ENCODE measurements at places on chromosomes 7 and 10.

- DNase-seq, result no peak
Observed at GRCh38 chr10:102712843-102713538, 1.2 kb downstream of the ARL3 start.

DNA sequence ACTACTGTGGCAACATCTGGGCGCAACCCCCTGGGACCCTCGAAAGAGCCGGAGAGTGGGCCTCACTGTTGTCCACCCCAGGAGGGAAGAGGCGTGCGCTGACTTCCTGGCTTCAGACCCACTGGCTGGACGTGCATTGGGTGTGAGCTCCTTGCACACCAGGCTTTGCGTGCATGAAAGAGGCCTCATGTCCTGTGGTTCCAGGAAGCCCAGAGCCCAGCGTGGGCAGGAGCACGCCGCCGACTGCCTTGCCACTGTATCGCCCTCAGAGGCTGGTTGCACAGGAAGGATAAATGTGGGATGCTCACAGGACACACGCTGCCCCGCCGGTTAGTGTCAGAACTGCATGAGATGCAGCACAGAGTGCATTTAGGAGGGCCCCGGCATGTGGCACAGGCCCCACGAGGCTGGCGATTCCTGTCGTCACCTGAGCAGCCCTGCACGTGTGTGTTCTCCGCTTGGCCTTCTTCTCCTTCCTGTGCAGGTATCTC, 8.5 kb upstream of the JAKMIP3 start:
- no peak for DNase-seq

DNA sequence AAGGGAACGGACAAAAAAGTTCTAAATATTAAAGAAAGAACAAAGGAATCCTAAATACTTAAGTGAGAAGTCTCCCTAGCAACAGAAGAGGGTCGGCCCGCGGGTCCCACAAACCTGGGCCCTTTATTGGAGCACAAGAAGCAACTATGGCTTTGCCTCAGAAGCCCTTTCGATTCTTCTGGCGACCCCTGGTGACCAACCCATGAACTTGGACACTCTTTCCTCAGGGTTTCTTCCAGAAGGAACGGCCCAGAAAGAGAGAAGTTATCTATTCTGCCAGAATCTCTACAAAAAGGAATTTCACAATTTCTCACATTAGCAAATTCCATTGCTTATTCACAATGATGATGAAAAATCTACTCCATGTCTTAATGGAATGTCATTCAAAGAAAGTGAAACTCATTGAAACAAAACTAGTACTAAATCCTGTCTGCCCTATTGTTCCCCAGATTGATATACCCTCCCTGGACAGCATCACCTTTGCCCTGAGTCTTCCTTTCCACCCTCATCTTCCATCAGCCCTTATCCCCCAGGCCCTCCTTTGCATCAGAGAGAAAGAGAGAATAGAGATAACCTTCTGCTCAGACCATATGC, 43.7 kb downstream of the CPVL start:
- peak; percentile 23 for DNase-seq

DNA sequence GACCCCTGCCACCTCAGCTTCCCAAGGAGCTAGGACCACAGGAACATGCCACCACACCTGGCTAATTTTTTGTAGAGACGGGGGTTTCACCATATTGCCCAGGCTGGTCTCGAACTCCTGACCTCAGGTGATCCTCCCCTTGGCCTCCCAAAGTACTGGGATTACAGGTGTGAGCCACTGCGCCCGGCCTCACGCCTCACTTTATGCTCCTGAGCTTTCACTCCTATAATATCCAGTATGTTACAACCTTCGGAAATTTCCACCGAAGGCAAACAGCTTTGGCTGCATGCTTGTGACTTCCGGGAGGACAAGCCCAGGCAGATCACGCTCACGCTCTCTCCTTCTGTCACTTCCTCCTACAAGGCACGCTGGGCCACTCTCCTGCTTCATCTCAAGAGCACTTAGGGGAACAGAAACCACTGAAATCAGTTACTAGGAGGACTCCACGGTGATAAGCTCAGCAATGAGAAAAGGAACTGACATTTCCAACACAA, 4.4 kb upstream of the MAD1L1 start:
- no peak for DNase-seq

DNA sequence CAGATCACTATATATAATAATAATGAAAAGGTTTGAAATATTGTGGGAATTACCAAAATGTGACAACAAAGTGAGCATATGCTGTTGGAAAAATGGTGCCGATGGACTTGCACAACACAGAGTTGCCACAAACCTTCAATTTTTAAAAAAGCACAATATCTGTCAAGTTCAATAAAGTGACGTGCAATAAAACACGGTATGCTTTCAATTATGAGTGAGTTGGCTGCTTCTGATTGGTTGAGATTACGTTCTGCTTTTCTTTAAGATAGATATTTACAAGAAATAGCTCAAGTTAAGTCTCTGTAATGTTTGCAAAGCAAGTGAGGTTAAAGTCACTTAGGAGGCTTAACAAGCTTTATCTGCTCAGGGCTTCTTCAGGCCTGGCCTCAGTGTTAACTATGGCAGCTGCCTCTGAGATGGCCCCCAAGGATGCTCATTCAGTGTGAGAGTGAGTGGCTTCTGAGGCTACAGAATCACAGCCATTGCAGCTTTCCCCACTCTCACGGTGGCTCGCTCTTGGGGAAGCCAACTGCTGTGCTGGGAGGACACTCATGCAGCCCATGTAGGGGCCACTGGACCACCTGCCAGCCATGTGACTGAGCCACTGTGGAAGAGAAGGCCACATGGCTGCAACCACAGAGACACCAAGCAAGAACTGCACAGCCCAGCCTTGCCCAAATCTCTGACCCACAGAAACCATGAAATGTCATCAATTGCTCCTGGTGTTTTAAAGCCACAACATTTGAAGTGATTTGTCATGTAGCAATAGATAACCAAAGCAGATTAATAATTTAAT, 78.3 kb upstream of the TMEM72 start:
- DNase-seq, result no peak

- no peak for DNase-seq
Observed at GRCh38 chr7:17674166-17674942, 265.9 kb downstream of the SNX13 start.

GRCh38 chr10:127218658-127219057, 22.3 kb upstream of the INSYN2A start:
- no peak for DNase-seq

- DNase-seq, result no peak
Observed at GRCh38 chr7:11665357-11665756, 166.6 kb downstream of the THSD7A start.

DNA sequence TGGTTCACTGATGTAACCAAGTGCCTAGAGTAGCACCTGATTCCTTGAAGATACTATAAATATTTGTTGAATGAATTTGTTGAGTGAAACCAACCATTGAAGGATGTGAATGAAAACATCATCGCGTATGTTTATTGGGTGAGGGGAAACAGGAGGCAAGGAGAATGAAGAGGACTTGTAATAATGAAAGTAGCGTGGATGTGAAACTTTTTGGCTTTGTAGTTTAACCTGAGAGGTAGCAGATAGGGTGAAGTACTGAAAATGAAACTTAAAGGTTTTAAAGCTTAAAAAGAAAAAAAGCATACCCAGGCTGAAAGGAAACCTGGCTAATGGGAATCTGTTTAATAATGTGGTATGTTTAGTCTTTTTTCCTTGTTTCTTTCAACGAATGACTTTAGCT, 5.2 kb downstream of the CCNY start:
- DNase-seq, result no peak

- DNase-seq, result no peak
Observed at GRCh38 chr7:25839084-25839769, 312.8 kb upstream of the NFE2L3 start.

GRCh38 chr7:75534727-75535307, 42.7 kb downstream of the SPDYE5 start:
- DNase-seq, result peak; percentile 18

DNA sequence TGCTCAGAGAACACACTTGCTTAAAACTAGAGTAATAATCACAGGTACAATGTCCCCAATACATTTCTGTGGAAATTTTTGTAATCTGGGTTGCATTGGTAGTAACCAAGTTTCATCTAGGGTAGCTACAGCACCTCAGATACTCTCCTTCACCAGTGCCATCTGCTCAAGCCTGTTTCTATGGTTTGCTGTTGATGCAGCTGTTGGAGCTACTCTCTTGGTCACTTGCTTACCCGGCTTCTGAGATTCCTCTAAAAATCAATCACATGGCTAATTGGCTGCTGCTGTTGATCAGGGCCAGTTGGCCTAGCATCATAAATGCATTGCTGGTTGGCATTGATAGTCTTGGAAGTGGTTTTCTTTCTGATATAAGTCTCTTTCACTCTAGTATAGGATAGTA, 220.8 kb downstream of the BICC1 start:
- no peak for DNase-seq

DNA sequence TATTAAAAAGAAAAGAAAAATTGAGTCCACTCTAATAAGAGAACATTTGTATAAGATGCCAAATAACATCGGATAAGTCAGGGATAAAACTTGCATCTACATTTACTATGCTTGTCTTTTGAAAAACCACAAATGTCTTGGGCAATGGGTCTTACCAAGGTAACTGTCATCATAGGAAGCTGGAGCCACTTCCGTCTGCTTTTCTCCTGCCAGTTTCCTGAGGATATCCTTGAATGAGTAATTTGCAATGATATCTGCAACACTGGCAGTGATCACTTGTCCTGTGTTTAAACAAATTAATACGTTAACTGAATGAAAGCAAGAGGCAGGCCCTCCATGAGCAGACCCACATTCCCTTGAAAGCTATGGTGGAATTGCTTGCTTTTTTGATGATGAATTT, 47.3 kb downstream of the ITGA8 start:
- DNase-seq, result no peak

DNA sequence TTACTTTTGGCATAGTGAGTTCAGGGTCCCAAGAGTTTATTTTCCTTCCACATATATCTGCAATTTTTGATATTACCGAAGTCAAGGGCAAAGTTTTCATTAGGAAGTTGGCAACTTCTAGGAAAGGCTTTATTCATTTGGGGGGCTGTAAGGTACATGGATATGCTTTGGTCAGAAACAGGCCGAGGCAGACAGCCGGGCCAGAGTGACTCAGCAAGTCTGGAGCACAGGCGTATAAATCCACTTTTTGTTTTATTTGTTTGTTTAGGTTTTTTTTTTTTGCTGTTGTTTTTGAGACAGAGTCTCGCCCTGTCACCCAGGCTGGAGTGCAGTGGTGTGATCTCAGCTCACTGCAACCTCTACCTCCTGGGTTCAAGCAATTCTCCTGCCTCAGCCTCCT, 3.7 kb downstream of the ZNF680 start:
- no peak for DNase-seq

- DNase-seq, result no peak
Observed at GRCh38 chr7:132397070-132397469, 179.2 kb downstream of the PLXNA4 start.

DNA sequence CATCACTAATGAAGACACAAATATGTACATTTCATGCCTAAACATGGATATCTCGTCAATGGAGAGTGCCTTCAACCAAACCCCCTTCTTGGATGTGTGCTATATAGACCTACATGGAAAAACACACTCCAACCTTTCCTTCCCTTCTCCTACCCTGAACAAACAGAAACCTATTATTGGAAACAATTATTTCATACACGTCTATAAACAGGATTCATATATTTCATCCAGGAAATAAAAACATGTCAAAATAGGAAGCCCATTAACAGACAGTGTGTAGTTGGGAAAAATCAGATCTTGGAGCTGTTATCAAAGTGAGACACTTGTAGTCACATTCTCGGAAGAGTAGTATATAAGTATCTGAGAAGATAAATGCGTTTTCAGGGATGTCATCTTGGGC, 81.1 kb downstream of the NRP1 start:
- no peak for DNase-seq

- DNase-seq, result no peak
Observed at GRCh38 chr7:48170506-48170905, 752 bp upstream of the ABCA13 start.

- DNase-seq, result no peak
Observed at GRCh38 chr10:43251419-43252165, 15.3 kb downstream of the RASGEF1A start.

DNA sequence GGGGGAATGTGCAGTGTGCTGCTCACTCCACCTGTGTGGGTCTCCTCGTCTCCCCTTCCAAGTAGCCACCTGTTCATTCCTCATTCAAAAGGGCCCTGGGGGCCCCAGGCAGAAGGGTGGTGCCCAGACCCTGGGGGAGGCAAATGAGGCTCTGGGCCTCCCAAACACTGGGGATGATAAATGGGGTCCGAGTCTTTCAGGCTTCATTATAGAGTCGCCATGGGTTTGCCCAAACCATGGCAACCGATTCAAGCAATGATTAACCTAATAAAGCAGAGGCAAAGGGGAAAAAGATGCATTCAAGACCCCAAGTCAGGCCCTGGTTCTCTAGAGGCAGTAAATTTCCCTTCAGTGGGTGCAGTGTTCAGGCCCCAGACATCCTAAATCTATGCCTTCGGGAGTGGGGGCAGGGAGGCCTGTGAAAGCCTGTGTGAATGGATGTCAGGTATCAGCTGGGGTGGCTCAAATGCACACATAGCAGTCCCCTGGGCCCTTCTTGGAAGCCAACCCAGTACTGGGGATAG, 10.4 kb downstream of the NEUROG3 start:
- no peak for DNase-seq

GRCh38 chr7:6718124-6718523, 11.4 kb upstream of the ZNF12 start:
- DNase-seq, result no peak

DNA sequence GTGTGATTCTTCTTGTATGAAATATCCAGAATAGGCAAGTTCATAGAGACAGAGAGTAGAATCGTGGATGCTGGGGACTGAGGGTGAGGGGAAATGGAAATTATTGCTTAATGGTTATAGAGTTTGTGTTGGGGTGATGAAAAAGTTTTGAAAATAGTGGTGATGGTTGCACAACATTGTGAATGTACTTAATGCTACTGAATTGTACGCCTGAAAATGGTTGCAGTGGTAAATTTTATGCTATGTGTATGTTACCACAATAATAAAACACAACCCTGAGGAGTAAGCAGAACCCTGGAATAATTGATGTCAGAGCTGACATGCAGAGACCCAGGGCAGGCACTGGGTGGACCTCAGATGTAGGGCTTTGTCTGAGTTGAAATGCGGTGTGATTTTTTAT, 57.6 kb downstream of the TACR2 start:
- no peak for DNase-seq

DNA sequence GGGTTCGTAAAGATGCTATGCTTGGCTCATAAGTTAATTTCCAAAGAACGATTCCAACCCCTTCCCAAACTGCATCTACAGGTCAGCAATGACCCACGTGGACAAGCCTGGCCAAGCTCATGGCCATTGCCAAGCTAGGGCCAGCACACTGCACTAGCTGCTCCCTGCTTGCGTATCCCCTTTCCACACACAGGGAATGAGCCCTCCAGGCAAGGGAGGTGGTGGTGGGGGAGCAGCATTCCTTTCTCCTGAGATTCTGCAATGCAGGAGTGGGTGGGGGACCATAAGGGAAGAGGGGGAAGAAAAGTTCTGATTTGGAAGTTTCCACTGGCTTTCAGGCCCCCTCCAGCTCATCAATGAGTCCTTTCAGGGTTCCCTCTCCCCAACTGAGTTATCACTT, 56.0 kb downstream of the SH3PXD2A start:
- no peak for DNase-seq
